ENCODE measurements at places on chromosomes 11 and 22.

DNA sequence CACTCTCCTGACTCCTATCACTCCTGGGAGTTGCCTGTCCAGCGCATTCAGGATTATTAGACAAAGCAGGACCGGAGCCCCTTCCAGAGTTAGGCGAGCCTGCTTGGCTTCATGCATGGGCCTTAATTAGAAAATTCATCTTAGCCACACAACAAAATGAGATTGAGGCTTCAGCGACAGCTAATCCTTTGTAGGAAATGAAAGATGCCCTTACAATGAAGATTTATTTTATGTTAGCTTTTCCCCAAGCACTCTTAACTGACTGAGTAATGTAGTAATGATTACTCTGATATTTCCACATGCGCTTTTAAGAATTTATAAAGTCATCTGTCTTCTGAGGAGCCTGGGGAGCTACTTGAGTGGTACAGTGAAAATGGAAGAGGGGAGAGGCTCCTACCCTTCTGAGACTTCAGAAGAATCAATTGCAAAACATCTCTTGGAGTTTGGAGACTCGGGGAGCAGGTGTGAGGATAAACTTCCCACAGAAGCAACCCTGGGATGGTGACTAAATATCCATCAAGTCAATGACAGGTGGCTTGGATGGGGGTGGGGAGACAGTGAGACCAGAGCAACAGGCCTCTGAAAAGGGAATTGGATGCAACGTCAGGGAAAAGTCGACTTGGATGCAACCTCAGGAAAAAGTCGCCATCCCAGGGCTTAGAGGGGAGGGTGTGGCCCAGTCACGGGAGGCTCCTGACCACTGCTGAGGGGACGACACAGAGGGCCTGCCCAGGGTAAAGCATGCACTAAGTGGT is 434.5 kb upstream of the B3GAT1 start:
- DNase-seq: no peak

GRCh38 chr22:43535336-43535735 is 123.5 kb downstream of the MPPED1 start:
- no peak for DNase-seq

- no peak for DNase-seq
Measured at GRCh38 chr22:35873426-35873825, 155.2 kb downstream of the RBFOX2 start.

- no peak for DNase-seq
Measured at GRCh38 chr11:131600628-131601027, 230.2 kb downstream of the NTM start.

- no peak for DNase-seq
Measured at GRCh38 chr11:114098927-114099326, 39.4 kb downstream of the ZBTB16 start.

GRCh38 chr11:58933661-58934060 is 5.6 kb upstream of the GLYATL1 start:
- no peak for DNase-seq

- no peak for DNase-seq
Measured at GRCh38 chr11:61295596-61295926, 445 bp upstream of the VWCE start.

GRCh38 chr11:108494182-108494581 is 4.0 kb downstream of the POGLUT3 start:
- no peak for DNase-seq

- no peak for DNase-seq
Measured at GRCh38 chr11:105189581-105189980, 50.0 kb upstream of the CARD18 start.

- DNase-seq: no peak
Measured at GRCh38 chr22:34814260-34815025, 251.5 kb upstream of the ISX start.
